ENCODE measurements at places on chromosomes 11 and 22. TPM values are rescaled to one million over a fixed set of nuclear protein-coding genes. Genes with fewer than 3 reads are reported as not detected.

GRCh38 chr11:32034680-32035079 lies 56.2 kb upstream of the RCN1 start:
- DNase-seq, result no peak

DNA sequence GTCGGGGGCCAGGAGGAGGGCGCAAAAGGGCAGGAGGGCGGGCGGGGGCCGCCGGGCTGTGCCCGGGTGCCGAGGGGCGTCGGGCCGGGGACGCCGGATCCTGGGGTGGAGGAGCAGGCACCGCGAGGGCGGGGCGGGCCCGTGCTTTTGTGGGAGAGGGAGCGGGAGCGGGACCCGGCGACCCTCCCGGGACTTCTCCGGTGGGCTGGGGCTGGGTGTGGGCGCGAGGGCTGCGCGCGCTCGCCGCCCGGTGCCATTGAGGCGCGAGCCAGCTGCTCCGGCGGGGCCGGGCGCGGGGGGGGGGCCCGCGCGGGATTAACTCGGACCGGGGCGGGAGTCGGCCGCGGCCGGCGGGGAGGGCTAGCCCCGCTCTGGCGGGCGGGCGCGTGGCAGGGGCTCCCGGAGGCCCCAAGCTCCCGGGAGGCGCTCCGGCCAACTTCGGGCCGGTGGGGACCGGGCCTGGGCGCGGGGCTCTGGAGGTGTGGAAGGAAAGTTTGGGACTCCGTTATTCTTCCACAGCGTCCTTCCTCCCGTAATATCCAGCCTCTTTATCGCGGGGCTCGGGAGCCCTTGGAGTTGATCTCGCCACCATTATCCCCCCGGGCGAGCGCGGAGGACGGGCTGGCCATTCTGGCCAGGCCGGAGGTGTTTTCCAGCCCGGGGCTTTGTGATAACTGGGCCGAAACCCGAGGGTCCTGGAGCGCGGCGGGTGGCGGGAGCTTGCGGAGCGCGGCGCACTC lies 936 bp downstream of the CECR2 start:
- DNase-seq, result no peak

Gene SYVN1
- 42.2 TPM for total RNA-seq

DNA sequence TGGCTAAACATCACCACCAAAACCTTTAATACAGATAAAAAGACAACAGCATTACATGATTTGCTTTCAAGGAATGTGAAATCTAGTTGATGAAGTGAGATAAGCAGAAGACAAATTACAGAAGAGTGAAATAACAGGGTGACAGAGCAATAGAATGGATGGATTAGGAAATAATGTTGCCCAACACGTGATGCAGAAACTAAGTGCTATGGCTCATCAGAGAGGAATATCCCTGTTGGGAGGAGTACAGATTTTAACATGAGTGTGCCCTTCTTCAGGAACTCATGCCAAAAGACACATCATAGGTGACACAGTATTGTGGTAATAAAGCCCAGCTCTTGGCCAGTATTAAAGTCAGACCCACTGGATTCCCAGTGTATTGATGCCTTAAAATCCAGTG lies 176.6 kb upstream of the RAG2 start:
- no peak for DNase-seq

Gene PTPRCAP
- total RNA-seq, result 328 TPM
